Astrocyte of the cerebellum (primary cell): ENCODE measurements at places on chromosomes 5 and 9.

DNA sequence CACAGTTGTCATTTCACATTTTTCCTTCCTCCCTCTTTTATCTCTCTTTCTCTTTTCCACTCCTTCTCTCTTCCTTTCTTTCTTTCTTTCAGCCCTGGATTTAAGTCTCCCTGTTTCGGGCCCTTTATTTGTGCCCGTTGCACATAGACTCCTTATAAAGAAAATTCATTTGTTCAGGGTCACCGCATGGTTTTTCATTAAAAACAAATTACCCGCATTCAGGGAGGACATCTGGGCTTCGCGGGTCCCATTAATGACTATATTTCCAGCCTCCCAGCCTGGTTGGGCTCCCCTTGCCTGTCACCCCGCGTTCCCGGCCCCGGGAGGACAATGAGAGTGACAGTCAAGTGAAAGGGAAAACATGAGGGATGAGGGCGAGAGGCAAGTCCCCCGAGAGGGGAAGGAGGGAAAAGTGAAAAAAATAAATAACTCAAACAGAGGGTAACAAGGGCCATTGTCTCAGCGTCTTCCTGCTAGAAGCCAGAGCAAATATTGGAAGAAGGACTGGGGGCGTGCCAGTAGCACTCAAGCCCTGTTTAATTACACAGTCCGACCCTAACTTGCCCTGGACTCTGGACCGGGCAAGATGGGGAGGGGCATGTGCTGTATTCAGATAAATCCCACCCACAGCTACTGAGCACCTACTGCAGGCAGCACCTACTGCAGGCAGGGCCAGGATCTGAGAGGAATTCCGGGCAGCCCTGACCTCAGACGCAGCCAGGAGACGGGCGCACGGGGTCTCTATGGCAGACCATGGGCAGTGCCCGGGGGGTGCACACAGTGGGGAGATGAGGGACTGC lies 166.2 kb downstream of the PAX5 start:
- DNase-seq: no peak

GRCh38 chr5:118863345-118863744 lies 125.0 kb downstream of the DTWD2 start:
- DNase-seq: no peak

DNA sequence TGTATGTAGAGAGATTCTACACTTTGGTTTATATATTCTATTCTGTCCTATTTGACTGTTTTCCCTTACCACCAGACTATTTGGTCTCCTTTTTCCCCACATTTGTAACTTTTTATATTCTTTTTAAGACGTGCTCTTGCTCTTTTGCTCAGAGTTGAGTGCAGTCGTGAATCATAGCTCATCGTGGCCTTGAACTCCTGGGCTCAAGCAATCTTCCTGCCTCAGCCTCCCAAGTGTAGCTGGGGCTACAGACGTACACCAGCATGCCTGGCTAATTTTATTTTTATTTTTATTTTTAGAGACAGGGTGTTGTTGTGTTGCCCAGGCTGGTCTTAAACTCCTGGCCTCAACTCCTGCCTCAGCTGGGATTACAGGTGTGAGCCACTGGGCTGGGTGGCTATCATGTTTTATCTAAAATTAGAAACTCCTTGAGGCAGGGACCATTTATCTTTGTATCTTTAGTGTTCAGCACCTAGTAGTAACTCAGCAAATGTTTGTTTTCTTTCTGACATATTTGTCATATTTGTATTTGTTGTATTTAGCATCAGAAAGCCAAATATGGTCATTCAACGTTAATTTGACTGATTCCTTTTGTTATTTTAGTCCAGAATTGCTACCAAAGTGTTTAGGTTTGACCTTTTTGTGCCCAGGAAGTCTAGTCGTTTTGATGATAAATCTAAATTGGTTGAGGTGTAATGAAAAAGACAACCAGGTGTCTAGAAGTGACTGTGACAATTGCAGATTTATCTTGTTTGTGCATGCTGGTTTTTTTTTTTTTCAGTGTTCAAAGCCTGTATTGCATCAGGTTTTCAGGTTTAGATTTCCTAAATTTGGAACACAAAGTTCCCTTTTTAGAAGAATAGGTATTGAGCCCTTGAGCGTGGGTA lies 44.3 kb downstream of the ERBIN start:
- DNase-seq: no peak

DNA sequence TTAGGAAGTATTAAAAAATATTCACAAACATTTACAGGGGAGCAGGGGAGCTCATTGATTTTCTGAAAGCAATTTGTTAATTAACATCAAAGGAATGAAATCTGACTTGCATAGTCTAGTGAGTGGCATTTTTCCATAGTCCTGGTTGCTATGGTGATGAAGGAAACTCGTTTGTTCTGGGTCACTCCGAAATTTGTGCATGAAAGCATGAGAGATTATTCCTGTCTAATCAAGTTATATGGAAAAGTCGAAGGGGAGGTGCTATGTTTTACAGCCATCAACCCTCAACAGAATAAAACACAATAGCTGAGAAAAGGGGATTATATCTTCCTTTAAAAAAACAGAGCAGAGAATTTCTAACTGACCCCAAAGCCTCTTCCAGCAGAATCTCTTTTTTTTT lies 1495.7 kb upstream of the WWC1 start:
- DNase-seq: no peak
